MG63 (cell line): ENCODE measurements at places on chromosomes 6 and 20. TPM values are rescaled to one million over a fixed set of nuclear protein-coding genes. Genes with fewer than 3 reads are reported as not detected.

GRCh38 chr6:130743175-130743574 lies 84.0 kb upstream of the SMLR1 start:
- DNase-seq, result no peak

DNA sequence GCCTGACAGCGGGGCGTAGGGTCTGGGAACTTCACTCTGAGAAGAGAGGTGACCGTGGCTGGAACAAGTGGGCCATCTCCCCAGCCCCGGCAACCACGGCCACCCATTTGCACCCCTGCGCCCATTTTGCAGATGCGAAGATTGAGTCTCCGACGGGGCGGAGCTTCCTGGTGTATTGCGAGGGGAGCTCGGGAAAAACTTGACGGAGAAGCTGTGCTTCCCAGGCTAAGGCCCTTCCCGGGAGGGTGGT lies 653 bp downstream of the ZNF335 start:
- no peak for DNase-seq

DNA sequence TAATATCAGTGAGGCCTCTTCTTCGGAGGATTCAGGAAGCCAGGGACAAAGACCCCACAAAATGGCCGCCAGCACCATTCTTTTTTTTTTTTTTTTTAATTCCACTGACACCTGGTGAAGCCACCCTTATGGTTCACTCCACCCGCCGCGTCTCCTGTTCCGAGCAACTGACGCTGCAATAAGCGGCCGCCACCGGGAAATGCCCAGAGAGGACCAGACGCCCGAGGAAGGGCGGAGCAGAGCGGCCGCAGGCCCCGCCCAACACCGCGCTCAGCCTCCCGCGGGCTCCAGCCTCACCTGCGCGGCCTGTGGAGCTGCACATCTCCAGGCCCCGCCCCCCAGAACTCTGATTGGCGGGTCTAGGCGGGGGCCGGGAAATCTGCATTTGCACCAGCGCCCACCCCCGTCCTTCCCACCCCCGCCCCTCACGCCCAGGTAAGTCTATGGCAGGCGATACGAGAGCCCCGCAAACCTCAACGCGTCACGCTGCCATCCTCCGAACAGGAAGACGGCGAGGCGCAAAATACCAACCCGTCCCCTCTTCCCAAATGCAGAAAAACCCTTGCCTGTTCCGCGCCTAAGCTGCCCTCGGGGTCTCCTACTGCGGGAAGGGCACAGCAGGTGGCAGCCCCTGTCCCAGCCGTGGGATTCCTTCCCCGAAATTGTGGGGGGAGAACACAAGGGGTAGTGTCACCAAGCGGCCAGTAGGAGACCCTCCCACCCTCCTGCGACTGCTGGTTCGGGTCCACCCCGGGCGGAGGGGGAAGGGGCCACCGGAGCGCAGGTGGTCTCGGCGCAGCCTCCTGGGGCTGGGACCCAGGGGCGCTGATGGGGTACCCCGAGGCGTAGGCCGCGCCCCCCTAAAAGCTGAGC lies 960 bp downstream of the ATP9A start:
- DNase-seq, result peak; percentile 51

DNA sequence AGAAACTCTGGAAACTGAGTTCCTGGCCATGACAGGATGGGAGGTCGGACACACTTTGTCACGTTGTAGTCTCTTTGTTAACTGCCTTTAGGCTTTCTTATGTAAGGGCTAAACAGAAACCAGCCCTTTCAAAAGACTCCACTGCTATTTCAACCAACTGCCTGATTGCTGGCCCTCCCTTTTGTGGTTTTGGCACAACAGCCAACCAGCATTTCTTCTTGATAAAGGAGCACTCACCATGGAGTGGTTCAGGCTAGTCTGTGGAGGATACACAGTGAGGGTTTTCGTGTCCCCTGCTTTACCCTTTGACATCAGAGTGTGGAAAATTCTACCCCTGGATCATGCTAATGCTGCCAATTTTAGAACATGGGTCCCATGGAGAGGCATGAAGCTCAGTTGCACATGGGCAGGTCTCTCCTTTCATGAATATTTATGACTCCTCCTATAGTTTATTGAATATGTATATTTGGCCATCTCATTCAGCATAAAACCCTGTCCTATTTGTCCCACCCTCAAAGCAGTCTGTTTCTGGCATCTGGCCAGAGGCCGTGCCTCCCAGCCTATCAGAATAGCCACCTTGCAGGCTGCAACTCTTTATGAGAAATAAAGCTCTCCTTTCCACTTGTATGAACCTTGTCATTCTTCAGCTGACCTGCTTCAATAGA lies 148.3 kb downstream of the HS3ST5 start:
- peak; percentile 8 for DNase-seq

GRCh38 chr20:63885264-63886053 lies 9.5 kb upstream of the DNAJC5 start:
- no peak for DNase-seq

GRCh38 chr20:36199345-36200257 lies 36.7 kb upstream of the AAR2 start:
- peak; percentile 64 for DNase-seq

DNA sequence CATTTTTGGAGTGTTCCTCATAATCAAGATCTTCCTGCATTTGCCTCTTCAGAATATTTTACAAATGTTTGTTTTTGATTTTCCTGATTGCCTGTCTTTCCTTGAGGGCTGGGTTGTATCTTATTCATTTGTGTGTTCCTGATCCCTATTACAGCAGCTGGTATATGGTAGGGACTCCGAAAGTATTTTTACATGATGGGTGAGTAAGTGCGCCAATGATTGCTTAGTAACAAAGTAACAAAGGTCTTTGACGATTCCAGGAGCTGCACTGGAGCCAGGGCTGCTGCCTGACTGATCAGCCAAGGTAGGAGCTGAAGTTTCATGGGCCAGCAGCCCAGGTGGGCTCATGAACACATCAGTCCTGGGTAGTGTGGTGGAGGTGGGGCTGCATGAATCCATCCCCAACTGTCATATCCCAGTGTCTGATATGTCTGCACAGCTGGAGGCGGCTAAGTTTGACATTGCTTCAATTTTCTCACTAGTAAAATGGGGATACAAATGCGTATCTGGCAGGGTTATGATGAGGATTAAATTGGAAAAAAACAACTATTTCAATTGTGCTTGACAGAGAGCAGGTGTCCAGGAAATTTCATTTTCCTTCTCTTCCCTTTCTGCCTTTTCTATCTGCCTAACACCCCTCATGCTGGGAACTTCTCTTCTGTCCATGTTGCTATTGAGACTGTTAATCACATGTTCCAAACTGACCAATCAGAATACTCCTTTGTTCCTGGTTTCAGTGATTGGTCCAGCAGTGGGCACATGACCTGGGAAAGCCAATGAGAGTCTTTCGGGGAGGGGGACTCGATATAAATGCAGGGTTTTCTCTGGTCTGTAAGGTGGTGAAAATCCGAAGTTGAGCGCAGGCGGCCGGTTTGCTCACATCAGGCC lies 90.7 kb downstream of the CDH26 start:
- DNase-seq, result no peak

GRCh38 chr6:152952866-152953509 lies 29.9 kb downstream of the FBXO5 start:
- no peak for DNase-seq

- DNase-seq, result no peak
These were observed 97.1 kb downstream of the CTNNBL1 start for GRCh38 chr20:37790900-37791299.

DNA sequence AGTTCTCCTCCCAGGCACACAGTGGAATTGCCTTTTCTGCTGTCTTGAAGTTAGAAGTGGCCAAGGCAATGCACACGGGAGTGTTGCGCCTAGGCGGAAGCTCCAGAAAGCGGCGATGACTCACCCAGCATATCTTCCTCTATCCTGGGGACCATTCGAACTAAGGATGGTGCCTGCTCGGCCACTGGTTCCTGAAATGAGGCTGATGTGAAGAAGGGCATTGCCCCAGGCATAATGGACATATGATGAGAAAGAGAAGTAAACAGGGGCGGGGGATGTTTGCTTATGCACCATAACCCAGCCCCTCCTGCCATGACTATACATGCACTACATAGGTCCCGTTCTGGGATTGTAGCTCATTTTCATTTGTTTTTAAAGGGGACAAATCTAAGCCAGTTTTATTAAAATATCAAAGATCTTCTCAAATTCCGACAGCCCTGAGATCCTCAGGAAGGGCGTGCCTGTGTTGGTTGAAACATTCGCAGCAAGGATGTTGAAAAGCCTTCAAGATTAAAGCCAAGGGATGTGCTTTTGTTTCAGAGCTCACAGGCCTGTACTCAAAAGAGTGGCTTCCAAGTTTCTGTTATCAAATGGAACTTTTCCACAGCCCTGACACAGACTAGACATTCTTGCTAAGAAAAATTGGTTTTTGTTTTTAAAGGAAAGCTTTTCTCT lies 218.5 kb downstream of the LY86 start:
- no peak for DNase-seq

- DNase-seq, result no peak
These were observed at the start of gene RIPOR3 for GRCh38 chr20:50690650-50691572. Gene RIPOR3 (minus strand): TSS chr20:50691542. CDS start chr20:50691128, 414 bp downstream.

DNA sequence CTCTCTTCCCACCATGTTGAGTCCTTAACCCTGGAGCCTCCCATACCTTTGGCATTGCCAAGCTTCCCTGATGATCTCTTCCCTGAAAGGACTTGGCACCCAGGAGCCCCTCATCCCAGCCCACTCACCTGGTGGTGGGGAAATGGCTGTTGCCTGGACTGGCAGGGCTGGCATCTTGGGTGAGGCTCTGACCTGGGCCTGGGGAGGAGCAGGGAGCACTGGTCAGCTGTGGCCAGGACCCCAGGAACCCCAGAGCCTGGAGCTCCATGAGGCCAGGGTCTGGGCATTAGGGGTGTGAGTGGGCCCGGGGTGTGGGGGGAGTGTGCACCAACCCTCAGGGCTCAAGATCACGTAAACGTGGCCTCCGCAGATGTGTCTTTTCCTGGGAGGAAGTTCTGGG lies 9.5 kb downstream of the SDCBP2 start:
- no peak for DNase-seq

DNA sequence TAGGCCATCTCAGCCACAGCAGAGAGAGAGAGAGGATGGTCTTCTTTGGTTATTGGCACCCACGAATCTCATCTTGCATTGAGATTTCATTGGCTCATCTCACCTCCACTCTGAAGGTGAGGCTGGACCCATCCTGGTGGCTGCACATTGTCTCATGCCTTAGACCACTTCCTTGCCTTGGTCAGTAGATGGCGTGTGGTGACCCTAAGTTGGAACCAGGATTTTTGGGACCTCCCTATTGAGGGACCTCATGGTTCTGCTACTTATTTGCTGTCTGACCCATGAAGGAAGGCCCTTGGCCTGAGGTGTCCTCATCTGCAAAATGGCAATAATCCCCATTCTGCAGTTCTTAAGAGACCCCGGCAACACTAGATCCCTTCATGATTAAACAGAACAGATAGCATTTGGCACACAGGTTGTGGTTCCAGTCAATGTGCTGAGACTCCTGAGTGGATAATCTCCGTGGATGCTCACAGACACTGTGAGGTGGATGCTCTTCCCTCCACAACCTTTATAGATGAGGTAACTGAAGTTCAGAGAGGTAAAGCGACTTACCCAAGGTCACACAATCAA lies 21.5 kb upstream of the AAR2 start:
- DNase-seq, result no peak

GRCh38 chr6:90079560-90080490 lies 185.6 kb downstream of the GJA10 start:
- DNase-seq, result no peak

- DNase-seq, result peak; percentile 43
These were observed 67.8 kb upstream of the RALGAPA2 start for GRCh38 chr20:20780127-20780824.

- DNase-seq, result no peak
These were observed 19.4 kb downstream of the C6orf15 start for GRCh38 chr6:31092769-31093505.

DNA sequence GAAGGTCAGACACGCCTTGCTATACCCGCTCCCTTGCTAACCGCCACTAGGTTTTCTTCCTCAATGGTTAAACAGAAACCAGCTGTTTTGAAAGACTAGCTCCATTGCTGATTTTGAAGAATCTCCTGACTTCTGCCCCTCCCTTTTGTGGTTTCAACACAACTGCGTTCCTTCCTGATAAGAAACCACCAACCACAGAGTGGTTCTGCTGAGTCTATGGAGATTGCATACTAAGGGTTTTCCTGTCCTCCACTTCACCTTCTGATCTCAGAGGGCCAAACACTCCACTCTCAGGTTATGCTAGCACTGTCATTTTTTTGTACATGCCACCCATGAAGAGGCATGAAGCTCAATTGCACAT lies 207.9 kb downstream of the MYLK4 start:
- DNase-seq, result no peak

GRCh38 chr6:14337152-14337551 lies 219.6 kb downstream of the CD83 start:
- no peak for DNase-seq

Gene ACTL10
- total RNA-seq, result 2.4 and 3.5 TPM in 2 replicates

Gene EDN1
- total RNA-seq, result 23.2 and 26.8 TPM in 2 replicates

Gene HAO1
- not detected in 2 replicates for total RNA-seq

Gene CST9L
- total RNA-seq, result not detected in 2 replicates

Gene C6orf132
- total RNA-seq, result 0.07 and 0.17 TPM in 2 replicates

Gene PPIL6
- total RNA-seq, result 8.8 TPM in 1 of 2 replicates, not detected in the other

Gene TRIM40
- not detected in 2 replicates for total RNA-seq

Gene BRD2
- 207 and 281 TPM in 2 replicates for total RNA-seq

Gene PHF20
- 50.5 and 57.7 TPM in 2 replicates for total RNA-seq
